Retinal pigment epithelial cell (primary cell): ENCODE measurements at places on chromosomes 3 and 15.

DNA sequence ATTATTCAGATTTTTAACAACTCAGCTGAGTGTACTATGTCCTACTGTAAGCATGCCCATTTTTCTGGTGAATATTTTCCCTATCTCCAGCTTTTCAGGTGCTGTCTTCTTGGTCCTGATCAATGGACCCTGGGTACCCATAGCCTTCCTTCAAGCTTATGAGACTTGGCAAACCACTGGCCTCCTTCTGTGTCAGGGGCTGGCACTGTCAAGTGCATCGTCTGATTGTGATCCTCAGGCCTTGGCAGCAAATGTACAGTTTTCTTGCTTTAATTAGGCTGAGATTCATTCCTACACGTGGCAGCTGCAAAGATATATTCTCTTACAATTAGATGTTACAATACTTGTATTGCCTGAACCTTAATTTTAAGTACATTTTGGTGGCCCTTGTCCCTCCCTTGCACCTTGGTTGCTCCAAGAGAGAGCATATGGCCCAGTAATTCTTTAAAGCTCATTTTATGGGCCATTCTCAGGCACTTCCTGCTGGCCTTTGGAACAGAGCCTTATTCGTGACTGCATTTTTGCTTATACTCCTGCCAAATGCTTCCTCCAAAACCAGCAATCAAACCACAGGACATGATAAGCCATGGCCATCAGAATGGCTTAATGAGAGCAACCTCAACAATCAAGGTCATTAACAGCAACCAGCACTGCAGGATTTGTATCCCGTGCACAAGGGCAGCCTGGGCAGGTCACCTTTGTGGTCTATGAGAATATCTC is 179.9 kb downstream of the CNTN6 start:
- DNase-seq: no peak

DNA sequence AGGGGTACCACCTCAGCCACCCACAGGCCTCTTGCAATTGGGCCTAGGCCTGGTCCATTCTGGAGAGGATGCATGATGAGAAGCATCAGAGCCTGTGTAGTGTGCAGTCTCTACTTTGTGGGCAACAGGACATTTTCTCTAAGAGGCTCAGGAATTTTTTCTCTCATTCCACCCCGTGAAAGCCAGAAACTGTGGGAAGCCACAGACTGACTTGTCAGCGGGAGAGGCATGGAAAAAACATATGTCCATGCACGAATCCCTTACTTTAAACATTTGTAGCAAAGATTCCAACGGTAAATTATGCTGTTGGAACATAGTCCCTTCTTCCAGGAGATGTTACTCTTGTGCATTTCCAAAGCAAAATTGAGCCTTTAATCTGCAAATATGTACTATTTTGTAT is 196.5 kb downstream of the KLHL25 start:
- DNase-seq: no peak

DNA sequence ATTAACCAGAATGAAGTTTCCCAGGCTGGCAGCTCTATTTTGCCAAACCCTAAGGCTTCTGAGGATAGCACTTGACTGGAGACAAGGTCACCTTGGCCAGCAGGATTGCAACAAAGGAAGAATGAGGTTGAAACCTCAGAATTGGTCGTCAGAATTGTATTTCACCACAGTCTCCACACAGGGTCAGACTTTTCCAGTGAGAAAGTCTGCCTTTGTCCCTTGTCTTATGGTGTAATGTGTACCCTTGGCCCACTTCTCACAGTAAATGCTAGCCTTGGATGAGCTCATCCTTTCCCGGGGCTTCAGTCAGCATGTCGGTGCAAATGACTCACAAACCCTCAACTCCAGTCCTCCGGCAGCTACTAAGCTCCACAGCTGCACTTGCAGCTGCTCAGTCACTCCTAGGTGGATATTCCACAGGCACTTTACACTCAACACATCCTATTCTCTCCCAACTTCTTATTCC is 19.7 kb downstream of the SSR3 start:
- DNase-seq: peak; percentile 91

DNA sequence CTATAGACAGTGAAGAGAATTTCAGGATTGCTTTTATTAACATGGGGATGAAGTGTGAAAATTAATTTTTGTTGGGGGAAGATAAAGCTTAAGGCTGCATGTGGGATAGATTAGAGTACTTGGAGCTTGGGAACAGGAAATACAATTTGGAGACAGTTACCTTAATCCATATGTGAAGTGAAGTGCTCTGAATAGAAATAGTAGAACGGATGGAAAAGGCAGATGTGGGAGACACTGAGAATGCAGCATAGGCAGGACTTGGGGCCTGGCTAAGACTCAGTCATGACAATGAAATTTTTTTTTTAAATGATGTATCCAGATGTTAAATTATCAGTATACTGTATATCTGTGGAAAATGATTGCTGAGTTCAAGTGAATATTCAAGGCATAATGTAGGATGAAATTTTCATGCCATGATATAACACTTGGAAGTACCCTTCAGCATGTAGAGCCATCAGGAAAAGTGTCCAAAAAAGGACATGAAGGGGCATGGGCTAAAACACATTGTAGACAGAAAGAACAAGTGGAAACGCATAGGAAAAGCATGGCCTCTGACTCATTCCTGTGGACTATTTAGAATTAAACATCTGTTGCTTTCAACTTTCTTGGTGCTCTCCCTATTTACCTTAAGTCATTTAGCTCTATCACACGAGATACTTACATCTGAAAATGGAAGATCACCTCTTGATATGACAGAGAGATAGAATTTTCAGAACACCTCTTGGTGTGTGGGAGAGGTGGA is 134.8 kb downstream of the RBMS3 start:
- DNase-seq: no peak

GRCh38 chr15:73732930-73733329 is 20.2 kb downstream of the INSYN1 start:
- no peak for DNase-seq

DNA sequence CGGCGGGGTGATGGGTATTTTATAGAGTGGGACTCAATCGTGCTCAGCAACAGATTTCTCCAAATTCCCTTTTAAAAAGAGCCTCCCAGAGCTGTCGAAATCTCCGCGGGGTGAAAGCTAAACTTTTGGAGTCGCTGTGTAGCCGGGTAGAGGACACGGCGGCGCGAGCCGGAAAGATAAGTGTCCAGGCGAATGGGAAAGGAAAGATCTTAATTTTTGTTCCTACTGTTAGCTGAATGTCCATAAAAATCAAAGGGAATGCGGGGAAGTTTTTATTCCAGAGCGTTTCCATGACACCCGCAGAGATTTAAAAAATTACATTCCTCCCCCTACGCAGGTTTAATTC is 9.1 kb downstream of the EOMES start:
- DNase-seq: no peak

GRCh38 chr3:150351398-150351797 is 56.7 kb upstream of the TSC22D2 start:
- DNase-seq: no peak

GRCh38 chr3:18047052-18047451 is 304.6 kb upstream of the TBC1D5 start:
- DNase-seq: no peak

DNA sequence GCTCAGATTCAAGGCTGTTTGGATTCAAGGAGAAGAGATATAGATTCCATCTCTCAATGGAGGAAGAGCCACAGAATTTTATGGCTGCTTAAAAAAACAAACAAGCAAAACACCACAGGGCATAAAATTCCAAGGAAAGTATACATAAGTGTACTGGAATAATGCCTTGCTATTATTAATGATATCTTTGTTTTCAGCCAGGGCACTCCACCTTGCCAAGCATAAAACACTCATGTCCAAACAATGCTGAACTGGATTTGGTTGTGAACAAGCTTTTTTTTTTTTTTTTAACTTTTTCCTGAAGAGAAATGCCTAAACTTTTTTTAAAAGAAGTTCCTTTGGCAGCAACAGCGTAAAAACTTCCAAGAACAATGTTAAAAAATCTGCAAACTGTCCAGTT is 4.8 kb upstream of the CLSTN2 start:
- no peak for DNase-seq

DNA sequence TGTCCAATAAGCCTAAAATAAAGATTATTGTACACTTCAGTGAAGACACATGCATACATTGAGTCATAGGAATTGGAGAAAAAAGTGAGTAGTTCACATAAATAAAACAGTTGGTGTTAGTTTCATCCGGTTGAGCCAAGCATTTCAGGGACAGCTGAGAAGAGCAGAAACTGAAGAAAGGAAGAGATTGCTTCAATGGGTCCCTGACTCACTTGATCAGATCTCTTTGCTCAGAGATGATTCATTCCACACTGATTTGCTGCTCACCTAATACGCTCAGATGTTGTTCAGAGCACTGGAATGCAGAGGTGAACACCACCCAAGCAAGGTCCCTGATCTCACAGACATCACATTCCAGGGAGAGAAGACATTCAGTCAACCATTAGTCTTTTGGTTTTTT is 93.7 kb downstream of the RAD18 start:
- DNase-seq: peak; percentile 68

- no peak for DNase-seq
Observed at GRCh38 chr3:172256101-172256734, 192.0 kb downstream of the GHSR start.

DNA sequence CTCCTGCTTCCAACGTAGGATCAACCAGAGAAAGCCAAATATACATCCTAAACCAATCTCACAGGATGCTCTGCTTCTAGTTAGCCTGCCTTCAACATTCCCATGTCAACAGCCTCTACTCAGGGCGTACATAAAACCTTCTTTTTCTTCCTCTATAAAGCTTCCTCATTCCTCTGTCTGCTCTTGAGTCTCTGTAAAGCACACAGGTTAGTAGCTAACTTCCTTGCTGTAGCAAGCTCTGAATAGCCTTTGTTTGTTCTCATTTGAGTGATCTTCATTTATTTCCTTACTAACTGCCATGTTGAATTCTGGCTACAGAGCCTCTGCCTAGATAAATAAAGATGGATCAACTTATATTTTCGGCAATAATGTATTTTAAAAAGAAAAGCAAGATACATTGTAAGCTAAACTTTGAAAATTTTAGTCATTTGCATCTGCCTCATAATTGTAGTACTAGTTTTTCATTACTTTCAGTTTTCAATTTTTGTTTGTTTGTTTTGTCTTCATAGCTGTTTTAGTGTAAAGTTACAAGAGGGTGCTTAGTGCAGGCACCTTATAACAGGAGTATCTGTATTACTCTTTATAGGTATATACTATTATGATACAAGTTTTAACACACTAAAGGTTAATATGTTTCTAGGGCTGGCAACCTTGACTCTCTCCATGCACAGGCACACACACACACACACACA is 498.2 kb downstream of the PYDC2 start:
- DNase-seq: no peak

- DNase-seq: no peak
Observed at GRCh38 chr3:194854659-194855390, 169.1 kb downstream of the FAM43A start.

DNA sequence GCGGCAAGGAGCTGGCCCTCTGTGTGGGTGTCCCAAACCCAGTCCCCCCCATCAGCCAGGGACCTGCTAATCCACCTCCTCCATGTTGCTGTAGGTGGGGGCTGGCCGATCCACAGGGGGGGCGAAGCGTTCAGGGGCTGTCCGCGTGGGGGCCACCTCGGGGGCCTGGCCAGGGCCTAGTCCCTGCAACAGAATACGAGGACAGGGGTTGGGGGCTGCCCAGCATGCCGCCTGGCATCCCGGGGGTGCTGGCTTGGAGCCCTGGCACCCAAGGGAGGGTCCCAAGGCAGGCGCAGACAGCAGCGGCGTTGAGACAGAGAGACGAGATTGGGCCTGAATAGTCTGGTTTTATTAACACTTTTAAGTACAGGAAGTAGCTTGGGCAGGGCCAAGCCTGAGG is 3.8 kb upstream of the QARS1 start:
- no peak for DNase-seq

- no peak for DNase-seq
Observed at GRCh38 chr3:123929325-123929724, 31.7 kb downstream of the CCDC14 start.

DNA sequence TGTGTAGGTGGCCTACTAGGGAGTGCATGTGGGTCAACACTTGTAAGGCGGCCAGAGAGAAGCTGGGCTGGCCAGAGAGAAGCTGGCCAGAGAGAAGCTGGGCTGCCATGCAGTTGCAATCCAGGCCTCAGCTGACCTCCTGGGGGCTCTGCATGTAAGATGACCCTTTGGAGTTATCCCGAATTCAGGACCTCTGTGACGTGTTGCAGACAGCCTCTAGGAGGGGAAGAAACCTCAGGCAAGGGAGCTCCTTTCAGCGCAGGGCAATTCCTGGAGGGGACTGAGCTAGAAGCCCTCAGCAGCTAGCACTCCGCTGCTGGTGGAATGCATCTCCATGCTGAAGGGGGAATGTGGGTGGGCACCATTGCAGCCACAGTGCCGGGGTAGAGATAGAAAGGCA is 15.8 kb upstream of the KBTBD12 start:
- no peak for DNase-seq

DNA sequence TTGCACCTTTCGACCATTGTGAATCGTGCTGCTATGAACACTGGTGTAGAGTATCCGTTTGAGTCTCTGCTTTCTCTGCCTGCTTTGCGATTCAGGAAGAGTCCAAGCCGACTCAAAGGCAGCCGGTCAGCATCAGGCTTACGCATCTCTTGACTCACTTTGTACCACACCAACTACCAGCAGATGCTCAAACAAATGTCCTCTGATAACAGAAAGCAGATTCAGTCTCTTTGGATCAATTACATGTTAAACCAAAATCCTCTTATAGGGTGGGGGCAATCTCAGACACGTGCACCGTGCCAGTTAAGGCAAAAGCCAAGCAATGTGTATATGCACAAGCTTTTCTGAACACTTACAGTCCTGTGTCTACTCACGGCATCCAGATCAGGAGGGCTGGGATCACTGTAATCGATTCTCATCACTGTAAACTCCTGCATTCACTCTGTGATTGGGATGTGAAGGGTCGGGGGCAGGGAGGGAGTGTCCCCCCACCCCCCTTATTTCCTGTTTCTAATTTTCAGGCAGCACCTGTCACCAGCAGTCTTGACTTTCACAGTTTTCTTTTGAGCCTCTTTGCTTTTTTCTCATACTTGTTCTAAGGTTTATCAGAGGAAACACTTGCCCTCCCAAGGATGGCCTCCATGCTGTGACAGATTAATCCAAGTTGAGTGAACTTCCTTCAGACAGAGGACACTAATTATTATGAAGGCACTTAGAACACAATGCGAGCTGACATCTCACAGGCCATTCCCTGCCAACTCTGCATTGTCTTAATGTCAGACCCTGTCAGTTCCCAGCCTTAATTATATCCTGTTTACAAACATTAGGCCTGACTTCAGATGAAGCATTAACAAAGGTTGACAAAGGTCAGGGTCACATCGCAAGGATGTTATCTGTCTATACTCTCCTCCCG is 153.5 kb downstream of the MECOM start:
- no peak for DNase-seq

GRCh38 chr15:31435912-31436628 is 109.4 kb downstream of the KLF13 start:
- no peak for DNase-seq
